ENCODE measurements at places on chromosomes 1 and 21.

DNA sequence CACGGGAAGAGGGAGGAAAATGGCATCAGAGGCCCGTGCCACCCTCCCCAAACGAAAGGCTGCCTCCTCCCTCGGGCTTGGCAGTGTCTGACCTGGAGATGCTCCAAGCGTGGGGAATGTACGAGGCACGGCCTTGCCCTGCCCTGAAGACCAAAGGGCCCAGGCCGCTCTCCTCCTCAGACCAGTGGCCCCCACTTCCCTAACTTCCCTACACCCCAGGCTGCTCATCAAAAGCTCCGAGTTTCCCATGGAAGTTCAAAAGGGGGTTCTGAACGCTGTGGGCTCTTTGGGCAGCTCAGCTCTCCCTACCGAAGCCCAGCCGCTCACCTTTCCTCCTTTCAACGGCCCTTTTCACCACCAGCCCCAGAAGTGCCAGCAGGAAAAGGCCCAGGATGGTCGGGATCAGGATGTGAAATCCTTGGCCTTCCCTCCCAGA, 11.8 kb downstream of the FCMR start:
- no peak for DNase-seq

DNA sequence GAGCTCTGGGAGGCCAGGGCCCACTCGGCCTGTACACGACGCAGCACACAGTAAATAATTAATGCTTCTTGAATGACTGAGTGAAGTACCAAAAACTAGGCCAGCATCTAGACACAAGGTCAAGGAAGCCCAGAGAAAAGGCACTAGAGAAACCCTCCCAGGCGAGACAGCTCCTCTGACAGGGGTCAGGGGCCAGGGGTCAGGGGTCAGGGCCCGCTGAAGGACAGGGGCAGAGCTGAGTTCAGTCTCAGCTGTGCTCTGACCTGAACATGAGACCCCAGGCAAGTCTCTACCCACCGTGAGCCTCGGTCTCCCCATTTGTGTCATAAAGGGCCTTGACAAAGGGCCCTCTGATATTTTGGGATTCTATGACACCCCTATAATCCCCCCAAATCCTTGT, 56.4 kb downstream of the LDLRAD2 start:
- DNase-seq, result no peak

GRCh38 chr1:206590025-206590758, 22.1 kb downstream of the EIF2D start:
- no peak for DNase-seq

DNA sequence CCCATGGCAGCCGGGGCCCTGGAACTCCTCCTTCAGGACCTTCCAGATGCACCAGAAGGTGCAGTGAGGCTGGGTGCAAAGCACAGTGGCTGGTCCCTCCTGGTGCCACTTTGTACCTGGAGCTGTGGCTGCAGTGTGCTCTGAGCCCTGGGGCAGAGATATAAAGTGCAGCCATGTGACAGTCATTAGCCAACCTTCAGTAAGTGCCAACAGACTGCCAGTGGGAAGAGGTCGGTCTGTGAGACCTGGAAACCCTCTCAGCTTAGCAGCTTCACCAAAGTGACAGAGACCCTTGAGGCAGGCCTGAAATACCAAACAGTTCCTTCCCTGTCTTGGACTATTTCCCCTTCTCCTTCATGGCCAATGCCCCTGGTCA, 26.7 kb upstream of the NGF start:
- DNase-seq, result no peak

- DNase-seq, result no peak
Measured at GRCh38 chr21:34885626-34886239, 163.4 kb downstream of the RUNX1 start.

DNA sequence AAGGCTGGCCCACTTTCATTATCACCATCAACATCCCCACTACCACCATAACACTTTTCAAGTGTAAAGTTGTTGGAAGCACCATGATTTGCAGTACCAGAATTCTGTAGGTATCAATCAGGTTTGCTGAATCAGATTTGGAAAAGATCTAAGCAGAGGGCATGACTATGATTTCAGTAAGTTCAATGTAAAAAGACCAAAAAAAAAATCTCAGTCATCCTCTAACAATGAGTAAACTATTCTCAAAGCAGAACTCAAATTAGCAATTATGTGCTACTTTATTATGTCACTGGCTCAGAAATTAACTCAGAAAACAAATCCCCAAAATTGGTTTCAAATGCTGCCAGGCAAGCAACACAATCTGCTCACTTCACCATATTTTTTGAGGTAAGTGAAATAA, 187.8 kb upstream of the HP1BP3 start:
- DNase-seq, result no peak

DNA sequence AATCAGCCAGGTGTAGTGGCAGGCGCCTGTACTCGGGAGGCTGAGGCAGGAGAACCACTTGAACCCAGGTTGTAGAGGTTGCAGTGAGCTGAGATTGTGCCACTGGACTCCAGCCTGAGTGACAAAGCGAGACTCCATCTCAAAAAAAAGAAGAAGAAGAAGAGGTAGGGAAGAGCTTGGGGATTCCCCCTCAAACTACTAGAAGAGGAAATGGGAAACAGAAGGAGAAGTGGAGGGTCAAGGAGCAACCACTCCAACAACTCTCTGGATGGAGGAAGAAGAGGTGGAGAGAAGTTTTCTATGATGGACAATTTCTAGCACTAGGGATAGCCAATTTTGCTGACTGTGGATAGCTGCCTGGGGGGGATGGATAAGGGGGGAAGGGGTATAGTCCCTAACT, 14.9 kb upstream of the SLAMF9 start:
- DNase-seq, result no peak

GRCh38 chr1:27607239-27607804, 3.4 kb upstream of the AHDC1 start:
- no peak for DNase-seq

- DNase-seq, result no peak
Measured at GRCh38 chr1:98420376-98421084, 241.0 kb upstream of the SNX7 start.

GRCh38 chr1:82466891-82467290, 666.2 kb downstream of the ADGRL2 start:
- DNase-seq, result no peak

- DNase-seq, result no peak
Measured at GRCh38 chr1:15286452-15286851, 39.4 kb downstream of the FHAD1 start.

GRCh38 chr21:37765221-37765900, 150.9 kb downstream of the KCNJ6 start:
- DNase-seq, result no peak

- no peak for DNase-seq
Measured at GRCh38 chr1:25692560-25692959, 76.0 kb downstream of the MAN1C1 start.

GRCh38 chr1:93596329-93597089, 85.1 kb downstream of the BCAR3 start:
- no peak for DNase-seq

DNA sequence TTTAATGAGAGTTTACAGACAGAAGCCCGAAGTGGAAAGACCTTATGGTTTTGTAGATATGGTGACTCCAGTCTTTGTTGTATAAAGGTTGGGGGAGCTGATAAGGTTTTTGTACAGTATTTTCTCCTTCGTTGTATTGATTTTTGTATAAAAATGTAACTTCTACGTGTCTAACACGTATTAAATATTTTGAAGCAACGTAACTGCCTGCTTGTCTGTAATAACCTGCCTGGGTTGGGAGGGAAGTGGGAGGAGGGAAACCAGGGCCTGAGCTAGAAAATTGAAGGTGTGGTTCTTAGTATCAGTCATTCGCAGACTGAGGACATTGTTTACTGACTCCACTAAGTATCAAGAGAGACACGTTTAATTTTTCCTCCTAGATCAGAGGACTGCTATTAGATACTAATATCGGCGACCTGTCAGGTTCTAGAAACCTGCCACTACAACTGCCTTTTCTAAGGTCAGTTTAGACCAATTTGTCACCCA, 2.2 kb downstream of the IER5 start:
- DNase-seq, result no peak

GRCh38 chr1:56191369-56191768, 388.0 kb downstream of the PLPP3 start:
- DNase-seq, result no peak

Measured in HFF-Myc (cell line).